AG04449 (cell line): ENCODE measurements at places on chromosomes 6 and 20.

DNA sequence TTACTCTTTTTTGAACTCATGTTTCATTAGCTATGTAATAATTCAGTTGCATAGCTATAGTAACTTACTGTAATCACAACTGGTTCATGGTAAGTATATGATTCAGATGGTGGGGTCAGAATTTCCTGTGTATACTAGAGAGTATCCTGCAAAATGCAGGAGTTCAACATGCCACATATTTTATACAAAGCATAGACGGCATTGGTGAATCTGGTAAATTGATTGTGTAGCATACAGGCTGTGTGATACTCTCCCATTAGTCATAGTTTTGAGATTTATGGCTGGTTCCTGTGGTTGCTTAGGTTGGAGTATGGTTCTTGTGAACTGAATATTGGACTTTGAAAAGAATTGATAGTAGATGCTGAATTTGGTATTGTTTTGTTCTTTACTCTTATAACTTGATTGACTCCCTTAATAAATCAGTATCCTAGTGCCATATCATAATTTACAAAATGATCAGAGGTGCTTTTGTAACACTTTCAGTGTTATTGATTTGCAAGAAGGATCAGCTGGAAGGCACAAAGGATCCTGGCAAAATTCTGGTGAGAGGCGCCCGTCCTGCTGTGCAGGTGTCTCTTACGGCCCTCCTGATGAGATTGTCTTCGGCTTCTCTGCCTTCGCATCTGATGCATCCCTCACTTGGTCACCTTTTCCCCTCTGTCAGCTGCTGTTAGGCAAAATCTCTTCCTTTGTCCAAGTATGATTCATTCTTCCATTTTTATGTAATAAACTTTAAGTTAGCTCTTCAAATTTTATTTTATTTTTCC lies 22.6 kb downstream of the SNX9 start:
- DNase-seq, result no peak

- no peak for DNase-seq
Observed at GRCh38 chr6:138963119-138963518, 24.9 kb downstream of the REPS1 start.

DNA sequence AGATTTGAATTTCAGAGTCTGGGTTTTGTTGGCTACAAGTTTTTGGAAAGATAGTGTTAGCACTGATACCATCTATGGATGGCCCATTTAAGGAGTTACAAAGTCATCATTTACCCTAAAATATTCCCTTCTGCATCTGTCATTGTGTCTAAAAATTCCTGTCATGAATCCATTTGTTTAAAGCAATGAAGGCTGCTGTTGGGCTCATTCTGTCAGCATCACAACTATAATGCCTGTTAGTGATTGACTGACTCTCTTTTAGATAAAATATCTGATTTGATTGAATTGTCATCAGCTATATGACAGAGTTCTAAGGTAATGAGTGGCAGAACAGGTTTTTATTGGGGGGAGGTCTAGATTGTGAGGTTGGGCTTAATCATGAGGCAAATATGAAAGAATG lies 167.6 kb upstream of the IMPG1 start:
- no peak for DNase-seq

- DNase-seq, result no peak
Observed at GRCh38 chr6:37612475-37612874, 85.2 kb downstream of the MDGA1 start.

GRCh38 chr6:56690519-56691285 lies 48.0 kb upstream of the DST start:
- no peak for DNase-seq

DNA sequence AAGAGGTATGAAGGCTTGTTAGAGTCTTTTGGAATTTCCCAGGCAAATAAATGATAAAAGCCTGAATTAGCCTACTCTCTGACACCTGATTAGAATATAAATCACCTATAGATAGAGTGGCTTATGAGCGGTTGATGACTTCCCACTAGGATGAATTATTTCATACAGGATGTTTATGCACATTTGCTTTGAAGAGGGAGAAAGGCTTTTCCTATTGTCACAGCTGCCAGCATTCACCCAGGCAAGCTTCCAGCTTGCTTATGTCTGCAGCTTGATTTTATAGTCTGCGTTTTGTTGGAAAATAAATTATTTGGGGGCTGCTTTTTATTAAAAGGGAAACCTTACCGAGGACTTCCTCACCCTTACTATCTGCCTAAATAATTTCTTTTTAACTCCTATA lies 51.3 kb upstream of the EIF2S2 start:
- DNase-seq, result no peak

DNA sequence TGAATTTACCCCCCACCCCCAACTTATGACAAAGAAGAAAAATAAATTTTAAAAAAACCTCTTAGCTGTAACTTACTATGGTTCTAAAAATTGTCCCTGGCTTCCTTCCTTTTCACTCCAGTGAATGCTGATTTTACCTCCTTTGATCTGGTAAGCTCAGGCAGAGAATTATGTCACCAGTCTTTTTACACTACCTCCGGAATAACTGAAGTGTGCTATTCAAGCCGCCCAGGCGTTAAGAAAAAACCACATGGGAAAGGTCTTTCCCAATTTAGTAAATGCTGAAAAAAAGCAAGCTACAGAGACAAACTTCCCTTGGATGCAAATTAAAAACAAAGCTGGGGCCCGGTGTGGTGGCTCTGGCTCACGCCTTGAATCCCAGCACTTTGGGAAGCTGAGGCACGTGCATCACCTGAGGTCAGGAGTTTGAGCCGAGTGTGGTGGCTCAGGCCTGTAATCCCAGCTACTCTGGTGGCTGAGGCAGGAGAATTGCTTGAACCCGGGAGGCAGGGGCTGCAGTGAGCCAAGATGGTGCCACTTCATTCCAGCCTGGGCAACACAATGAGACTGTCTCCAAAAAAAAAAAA lies 12.4 kb downstream of the SNX5 start:
- DNase-seq, result no peak

DNA sequence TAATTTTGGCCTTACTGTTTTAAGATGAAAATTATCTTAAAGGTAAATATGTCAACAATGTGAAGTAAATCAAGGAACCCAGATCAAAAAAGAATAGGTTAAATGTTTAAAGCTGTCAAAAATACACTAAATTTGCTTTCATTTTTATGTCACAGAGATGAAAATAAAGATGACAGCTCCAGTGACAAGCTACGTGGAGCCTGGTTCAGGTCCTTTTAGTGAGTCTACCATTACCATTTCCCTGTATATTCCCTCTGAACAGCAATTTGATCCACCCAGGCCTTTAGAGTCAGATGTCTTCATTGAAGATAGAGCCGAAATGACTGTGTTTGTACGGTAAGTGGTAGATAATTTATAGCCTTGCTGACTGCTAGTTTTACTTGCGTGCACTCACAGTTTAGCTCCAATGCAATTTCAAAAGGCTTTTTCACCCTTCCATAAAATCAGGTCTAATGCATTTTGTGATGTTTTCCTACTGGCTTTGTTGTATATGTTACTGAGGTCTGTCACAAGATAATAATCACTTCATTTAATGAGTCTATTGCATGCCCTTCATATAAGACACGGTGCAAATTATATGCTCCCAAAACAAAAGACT lies 1.9 kb downstream of the HEBP2 start:
- DNase-seq, result no peak

GRCh38 chr6:14417377-14417776 lies 299.8 kb downstream of the CD83 start:
- DNase-seq, result no peak

DNA sequence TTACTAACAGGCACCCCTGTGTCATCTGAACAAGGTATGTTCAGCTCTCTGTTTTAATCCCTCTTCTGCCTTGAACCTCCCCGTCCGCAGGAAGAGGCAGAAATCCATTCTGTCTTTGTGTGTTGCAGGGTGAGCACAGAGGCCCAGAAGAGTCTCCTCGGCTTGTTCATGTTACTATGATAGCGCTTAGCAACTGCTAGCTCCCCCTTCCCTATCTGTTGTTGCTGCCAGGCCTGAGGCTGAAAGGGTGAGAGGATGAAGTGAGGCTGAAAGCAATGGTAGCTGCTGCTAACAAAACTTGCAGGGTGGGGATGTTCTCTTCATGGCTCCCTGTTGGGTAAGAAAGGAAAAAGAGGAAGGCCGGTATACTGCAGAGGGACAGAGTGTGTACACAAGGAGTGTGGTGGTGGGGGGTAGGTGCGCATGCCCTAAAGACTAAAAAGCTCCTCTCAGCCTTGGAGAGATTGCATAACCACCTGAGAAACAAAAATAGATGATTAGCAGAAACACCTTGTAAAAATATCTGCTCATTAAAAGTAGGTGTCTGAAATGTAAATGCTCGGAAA lies 55.2 kb upstream of the CITED2 start:
- DNase-seq, result no peak

DNA sequence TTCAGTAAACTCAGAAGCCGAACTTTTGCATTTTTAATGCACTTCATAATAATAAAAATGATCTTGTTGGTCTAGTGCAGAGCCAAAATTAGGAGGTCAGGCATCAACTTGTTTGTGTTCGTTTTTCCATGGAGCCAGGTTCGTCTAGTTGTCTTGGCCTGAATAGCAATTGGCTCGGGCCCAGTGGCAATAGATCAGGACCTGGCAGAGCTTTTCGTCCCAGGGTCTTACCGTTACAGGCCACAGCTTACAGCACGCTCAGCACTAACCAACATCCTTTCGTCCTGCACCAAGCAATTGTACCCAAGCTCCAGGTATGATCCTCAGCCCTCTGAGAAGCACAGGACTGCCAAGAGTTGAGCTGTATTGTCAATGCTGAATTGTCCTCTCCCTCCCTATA lies 240.5 kb upstream of the PLN start:
- no peak for DNase-seq

DNA sequence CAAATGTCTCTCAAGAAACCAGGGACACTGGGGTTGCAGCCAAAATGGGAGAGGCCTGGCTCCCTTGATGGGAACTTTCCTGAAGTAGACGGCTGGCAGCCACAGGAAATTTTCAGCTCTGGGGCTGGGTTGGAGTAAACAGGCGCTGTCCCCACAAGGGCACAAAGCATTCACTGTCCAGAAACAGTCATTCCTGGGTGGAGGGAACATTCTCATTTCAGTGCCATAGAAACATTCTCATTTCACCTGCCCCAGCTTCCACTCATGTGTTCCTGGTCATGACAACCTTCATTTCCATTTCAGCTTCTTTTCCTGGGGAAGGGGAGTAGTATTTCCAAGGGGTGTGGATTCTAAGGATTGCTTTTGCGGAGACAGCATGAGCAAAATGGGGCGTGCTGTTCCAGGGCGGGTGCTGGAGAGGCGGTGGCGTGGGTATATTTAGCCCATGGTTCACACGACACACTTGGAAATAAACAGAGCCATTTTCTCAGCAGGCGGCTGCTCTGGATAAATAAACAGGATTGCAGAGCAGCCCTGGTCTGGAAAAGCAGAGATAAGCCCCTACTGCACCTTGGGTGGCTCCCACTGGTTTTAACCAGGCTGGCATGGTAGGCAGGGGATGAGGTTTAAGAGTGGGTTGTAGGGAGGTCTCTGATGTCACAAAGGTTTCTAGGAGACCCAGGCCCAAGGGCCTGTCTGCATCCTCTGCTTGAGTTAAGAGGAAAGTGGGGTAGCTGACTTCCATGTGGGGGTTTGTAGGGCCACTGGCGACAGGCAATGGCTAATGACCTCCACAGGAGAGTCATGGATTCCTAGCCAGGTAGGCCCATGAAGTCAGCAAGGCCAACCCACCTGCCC lies 32.9 kb downstream of the COX4I2 start:
- DNase-seq, result no peak

- DNase-seq, result no peak
Observed at GRCh38 chr6:12875051-12875450, 158.5 kb downstream of the PHACTR1 start.

DNA sequence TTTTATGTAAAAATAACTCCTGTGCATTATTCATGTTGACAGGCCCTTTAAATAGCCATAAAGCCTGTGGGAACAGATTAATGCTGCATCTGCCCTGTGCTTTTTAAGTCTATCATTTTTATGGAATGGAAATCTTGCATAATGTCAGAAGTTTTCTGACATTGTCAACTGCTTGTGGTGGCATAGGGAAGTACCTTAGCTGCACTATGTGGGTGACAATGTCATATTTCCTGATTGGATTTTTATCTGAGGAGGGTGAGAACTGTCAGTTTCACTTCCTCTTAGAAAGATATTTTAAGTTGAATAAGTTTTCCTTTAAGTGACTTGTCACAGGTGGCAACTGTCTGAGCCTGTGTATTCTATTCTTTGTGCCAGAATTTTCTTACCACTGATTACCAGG lies 267.9 kb downstream of the PLCB1 start:
- no peak for DNase-seq

- no peak for DNase-seq
Observed at GRCh38 chr20:4150070-4150441, 134.7 kb upstream of the RNF24 start.

DNA sequence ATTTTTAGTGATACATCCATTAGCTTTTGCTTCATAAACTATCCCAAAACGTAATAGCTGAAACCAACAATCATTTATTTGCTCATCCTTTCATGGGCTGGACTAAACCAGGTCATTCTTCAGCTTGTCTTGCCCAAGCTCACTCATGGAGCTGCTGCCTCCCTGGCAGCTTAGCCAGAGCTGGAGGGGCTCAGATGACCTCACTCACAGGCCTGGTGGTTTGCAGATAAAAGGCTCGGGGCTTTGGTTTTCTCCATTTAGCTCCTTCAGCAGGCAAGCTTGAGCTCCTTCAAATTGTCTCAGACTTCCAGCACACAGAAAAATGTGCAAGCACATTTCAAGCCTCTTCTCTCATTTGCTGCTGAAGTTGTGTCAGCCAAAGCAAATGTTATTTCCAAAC lies 139.1 kb downstream of the BTBD3 start:
- no peak for DNase-seq

DNA sequence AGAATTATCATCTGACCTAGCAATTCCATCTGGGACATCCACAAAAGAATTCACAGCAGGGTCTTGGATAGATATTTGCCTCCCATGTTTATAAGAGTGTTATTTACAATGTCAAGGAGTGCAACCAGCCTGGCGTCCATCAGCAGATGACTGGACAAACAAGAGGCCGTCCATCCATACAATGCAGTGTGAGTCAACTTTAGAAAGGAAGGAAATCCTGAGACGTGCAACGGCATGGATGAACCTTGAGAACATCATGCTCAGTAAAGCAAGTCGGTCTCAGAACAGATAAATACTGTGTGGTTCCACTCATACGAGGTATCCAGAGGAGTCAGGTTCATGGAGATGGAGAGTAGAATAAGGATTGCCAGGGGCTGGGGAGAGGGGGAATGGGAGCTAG lies 46.4 kb downstream of the FOXF2 start:
- no peak for DNase-seq

GRCh38 chr20:60069656-60070055 lies 111.4 kb downstream of the CDH26 start:
- no peak for DNase-seq

- DNase-seq, result no peak
Observed at GRCh38 chr20:51446656-51447055, 95.9 kb downstream of the NFATC2 start.

- DNase-seq, result no peak
Observed at GRCh38 chr6:79455446-79455845, 81.8 kb downstream of the LCA5 start.

GRCh38 chr20:36113566-36114250 lies 40.8 kb upstream of the EPB41L1 start:
- no peak for DNase-seq

- no peak for DNase-seq
Observed at GRCh38 chr6:159152041-159152440, 17.2 kb upstream of the FNDC1 start.
